Kidney epithelial cell (primary cell): ENCODE measurements at places on chromosomes 2 and 18.
A peak's percentile ranks its signal among the peaks of the same experiment; 100 is the strongest.

GRCh38 chr2:69437751-69438154 is 518 bp upstream of the NFU1 start:
- DNase-seq, result no peak

- no peak for DNase-seq
Observed at GRCh38 chr18:72878143-72878542, 10.4 kb upstream of the NETO1 start.

DNA sequence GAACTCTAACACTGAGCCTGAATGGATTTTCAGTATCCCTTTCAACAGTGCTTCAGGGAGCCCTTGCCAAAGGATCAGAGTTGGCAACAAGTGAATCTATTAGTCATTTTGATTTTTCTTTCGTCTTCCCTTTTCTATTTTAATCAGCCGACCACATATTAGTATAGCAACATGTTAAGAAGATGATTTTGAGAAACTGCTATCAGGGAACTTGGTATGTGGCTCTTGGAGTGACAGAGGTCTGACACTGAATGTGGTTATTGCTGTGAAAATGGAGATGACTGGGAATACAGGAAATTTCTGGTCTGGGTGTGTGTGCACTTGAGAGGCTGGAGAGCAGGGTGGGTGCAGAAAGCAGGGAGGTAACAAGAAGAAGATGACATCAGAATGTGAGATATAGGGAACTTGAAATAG is 28.7 kb upstream of the IL1RL1 start:
- no peak for DNase-seq

GRCh38 chr2:157789933-157790511 is 86.1 kb downstream of the ACVR1 start:
- no peak for DNase-seq

DNA sequence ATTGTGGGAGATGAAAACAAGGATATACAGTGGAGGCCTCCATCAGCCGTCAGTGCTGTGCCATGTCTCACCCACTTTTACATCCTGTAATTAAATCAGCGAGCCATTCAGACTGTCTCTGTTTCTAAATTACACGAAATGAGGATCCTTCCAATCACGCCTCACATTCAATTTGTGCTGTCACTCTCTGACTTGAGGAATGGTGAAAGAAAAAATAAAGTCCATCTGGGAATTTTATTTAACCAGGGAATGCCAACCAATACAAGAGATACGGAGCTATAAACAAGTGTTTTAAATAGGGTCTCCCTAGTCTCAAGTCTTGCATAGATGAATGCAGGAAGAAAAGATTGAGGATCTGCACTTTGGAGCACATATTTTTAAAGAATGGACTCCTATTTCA is 72.8 kb downstream of the CMPK2 start:
- DNase-seq, result no peak

- no peak for DNase-seq
Observed at GRCh38 chr2:144670080-144670479, 150.2 kb upstream of the ZEB2 start.

GRCh38 chr18:48391868-48392267 is 17.3 kb downstream of the ZBTB7C start:
- no peak for DNase-seq

DNA sequence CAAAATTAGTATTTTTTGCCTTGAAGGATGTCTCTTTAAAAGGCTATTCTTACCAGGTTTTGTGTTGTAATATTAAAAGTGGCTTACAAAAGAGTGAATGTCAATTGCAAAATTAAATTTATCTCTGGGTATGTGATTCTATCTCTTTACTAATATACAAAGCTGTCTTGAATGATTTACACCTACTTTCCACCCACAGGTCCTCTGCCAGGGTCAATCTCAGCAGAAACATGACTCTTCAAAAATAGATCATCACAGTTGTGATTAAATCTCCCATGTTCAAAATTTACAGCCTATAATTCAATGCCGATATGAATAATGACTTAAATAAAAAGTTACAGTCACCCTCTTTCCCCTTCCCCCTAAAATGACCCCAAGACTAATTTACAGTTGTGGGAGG is 78.8 kb downstream of the SLC8A1 start:
- no peak for DNase-seq

DNA sequence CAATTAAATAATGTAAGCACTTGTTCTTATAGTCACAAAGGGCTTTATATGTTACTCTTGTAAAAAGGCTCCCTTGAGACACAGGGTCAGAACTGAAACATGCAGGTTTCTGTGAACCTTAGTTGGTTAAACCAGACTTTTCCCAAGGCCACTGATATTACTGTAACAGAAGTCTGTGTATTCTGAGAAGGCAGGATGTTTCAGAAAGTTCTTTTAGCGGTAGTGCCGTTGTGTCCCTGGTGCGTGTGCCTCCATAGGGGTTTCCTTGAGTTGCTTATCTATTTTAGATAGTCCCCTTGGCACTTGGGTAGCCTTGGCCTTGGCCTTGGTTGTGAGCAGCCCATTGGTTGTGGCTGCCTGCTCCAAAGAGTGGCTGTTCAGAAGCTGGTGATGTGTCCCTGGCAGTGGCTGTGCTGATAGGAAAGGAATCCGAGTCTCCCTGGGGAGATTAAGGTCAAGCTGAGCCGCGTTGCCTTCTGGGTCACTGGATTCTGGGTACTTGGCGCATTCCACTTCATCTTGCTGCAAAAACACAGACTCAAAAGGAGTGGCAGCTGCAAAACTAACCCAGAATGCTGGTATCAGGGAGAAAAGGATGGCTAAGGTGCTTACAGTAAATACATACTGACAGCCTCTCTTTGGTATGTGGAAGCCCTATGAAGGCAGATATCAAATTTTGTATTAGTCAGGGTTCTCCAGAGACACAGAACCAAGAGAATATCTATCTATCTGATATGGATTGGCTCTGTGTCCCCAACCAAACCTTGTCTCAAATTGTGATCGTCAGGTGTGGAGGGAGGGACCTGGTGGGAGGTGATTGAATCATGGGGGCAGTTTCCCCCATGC is 69.7 kb downstream of the FHOD3 start:
- DNase-seq, result no peak

DNA sequence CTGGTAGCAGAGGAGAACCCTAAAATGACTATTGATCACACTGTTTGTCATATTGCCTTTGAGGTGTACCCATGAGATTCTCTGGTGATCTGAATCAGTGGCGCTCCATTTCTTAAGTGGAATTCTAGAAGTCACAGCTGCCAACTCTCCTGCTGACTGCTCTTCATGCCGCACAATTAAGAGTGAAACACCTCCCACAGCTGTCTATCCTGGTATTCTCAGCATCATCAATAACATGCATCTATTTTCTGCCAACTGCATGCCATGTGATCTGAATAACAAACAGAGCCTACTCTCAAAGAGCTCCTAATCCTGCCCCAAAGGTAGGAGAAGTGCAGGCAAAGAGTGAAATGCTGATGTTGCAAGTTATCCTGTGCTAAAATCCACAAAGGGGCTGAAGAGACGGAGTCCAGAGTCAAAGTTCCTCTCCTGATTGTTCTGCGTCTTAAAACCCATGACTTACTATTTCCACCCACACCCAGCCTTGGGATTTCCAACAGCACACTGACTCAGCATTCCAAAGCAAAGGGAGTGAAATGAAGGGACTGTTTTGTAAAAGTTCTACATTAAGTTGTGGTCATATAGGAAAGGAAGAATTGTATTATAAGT is 13.7 kb upstream of the DAPL1 start:
- DNase-seq, result peak; percentile 19

- DNase-seq, result no peak
Observed at GRCh38 chr2:133660510-133660909, 92.2 kb upstream of the NCKAP5 start.

- DNase-seq, result no peak
Observed at GRCh38 chr2:223530811-223531210, 71.3 kb downstream of the SCG2 start.

DNA sequence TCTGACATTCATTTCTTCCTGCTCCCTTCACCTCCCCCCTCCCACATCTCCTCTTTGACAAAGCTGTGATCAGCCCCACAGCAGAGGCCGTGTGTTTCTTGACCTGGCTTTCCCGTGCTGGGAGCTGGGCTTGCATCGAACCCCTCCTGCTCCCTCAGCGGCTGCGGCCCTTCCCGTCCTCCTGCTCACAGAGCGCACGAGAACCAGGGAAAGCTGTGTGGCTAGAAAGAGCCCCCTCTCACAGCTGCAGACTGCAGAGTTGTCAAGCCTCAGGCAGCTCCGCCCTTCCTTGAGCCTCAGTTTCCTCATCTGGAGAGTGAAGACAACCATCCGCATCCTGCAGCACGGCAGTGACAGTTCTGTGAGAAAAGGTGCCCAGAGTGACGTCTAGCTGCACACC is 65.7 kb upstream of the GLI2 start:
- DNase-seq, result no peak

DNA sequence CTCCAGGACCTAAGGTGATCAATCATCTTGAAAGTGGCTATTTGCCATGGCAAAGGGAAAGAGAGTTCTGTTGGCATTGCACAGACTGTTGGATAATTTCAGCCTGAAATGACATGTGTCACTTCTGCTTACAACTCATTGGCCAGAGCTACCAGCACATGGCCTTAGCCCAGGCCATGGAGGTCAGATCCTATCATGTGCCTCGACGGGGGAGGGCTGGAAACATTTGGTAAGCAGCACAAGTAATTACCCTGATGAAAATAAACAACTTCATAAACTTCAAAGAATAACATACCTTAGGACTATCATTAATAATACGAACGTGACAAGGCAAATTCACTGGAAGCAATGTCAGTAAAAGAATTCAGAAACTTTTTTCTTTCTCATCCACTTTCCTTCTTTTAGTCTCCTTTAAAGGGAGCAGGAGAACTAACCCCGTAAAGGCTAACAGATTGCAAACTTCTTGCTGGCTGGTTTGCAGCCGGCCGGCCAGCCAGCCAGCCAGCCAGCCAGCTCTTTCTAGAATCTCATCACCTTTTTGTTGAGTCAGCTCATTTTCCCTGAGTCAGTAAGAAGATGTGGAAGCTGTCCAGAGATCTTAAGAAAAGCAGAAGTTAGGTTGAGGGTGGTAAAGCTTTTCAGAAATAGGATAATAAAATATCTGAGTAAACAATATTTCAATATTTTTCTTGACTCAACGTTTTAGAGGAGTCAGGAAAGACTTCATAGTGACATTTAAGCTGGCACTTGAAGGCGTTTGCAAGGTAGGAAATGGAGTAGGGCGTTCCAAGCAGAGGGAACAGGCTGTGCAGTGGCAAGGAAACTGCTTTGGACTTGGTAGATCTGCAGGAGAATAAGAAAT is 31.9 kb downstream of the CNRIP1 start:
- no peak for DNase-seq

- DNase-seq, result no peak
Observed at GRCh38 chr2:96856776-96857666, 795 bp downstream of the ANKRD39 start.

DNA sequence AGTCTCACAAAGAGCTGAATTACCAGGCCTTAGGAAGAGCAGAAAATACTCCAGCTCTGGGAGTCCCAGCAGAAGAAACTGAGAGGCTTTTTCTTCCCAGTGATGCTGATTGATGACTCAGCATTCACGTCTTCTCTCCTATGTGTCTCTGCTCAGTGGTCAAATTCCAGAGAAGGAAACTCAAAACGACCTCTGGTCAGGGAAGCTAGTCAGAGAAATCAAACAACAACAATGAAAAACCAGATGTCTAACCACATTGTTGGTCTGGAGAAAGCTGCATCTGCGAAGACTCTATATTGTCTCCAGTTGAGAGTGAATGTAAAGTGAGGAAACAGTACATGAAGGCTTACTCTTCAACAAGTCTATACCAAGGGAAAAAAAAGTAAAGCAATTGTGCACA is 28.6 kb upstream of the CERS6 start:
- DNase-seq, result peak; percentile 32

- no peak for DNase-seq
Observed at GRCh38 chr18:8987241-8987640, 115.3 kb upstream of the NDUFV2 start.

DNA sequence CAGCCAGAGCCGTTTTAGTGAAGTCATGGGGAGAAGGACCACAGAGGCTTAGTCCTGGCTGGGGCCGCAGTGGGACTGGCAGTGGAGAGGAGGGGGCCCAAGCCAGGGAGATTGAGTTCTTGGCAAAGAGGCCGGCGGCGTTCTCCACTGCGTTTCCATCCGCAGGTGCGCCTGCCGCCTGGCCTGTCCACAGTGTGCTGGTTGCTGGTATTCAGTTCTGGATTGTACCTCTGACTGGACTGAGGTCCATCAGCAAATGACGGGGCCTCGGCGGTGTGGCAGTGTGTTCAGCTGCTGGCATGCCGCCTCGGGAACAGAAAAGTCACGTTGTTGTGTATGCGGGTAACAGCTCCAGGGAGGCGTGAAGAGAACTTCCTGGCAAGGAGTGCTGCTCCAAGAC is 36.8 kb downstream of the LRRFIP1 start:
- DNase-seq, result no peak

DNA sequence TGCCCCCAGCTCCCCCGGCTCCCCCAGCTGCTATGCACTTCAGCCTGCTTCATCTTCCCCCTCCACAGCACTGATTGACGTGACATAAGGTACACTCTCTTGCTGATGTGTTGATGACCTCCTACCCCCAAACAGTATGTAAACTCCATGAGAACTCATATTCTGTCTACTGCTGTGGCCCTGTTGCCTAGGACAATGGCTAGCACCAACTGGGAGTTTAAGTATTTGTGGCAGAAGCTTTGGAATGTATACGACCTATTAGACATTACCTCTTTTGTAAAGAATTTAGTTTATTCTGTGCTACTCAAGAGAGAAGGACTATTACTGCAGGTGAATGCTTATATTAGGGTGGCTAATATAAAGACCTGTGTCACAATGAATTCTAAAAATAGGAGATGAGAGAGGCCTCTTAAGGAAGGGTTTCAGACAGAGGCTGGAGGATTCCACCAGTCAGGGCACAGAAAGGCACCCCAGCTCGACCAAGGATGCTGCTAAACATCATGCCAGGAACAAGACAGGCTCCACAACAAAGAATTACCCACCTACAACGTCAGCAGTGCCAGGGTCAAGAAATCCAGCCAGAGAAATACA is 60.6 kb downstream of the CABYR start:
- DNase-seq, result no peak

GRCh38 chr2:26569216-26570082 is 71.7 kb downstream of the CIB4 start:
- DNase-seq, result no peak

- peak; percentile 10 for DNase-seq
Observed at GRCh38 chr2:42196403-42197267, 27.5 kb downstream of the EML4 start.

- no peak for DNase-seq
Observed at GRCh38 chr2:231152800-231153557, 28.1 kb upstream of the HTR2B start.

DNA sequence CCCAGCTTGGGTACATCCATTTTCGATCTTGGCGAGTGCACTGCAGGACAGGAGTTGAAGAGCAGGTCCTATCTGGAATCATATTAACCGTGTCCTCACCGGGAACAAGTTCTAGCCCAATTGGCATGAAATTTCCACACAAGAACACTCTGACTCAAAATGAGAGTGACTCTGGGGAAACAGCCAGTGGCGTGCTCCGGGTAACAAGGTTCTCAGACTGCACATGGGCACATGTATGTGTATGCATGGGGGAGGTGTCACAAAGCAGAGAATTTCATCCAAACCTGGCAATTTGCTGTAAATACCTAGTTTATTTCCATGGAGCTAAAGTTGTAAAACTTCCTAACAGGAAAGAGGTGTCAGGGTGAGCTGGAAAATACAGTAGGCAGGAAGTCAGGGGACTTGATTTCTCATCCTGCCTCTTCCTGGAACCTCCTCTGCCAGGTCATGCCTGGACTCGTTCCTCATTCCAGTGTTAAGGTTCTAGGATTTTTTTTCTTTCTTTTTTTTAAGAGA is 1.7 kb downstream of the TUBB6 start:
- no peak for DNase-seq
